ENCODE measurements at places on chromosomes 6 and 20.

- no peak for DNase-seq
Observed at GRCh38 chr20:37392441-37393195, 46.7 kb downstream of the SRC start.

DNA sequence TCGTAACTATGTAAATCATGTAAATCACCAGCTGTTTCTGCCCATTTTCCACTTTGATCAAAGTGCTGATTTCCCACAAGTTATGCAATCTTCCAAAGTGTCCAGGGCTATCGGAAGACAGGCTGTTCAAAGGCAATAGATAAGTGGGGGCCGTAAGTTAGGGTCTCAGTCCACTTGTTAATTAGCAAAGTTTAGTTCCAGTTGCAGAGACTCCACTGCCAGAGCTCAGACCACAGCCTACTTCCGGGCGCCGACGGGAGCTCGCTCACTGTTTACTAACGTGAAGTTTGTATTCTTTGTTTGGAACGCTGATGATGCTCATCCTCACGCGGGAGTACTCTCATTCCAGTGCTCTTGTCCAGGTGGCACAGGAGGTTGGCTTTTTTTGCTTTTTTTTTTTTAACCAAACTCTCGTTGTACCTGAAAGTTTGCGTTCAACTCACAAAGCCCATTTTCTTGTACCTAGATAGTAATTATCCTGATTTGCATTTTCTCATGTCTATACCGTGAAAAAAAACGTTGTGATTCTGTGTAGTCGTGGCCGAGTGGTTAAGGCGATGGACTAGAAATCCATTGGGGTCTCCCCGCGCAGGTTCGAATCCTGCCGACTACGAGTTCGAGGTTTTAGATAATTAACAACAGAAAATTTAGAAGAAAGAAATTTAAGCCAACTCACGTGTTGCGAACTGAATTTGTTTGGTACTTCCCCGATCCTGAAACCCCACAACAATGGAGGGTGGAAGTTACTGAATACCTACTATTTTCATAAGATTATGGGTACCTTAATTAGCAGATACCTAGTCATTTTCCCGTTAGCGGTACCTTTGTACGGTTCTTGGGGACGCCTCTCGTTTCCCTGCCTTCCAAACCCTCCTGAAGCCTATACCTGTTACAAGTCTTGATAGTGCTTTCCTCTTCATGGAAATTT lies 29.9 kb upstream of the ZNF184 start:
- DNase-seq: peak; percentile 69

- DNase-seq: no peak
Observed at GRCh38 chr6:108078191-108078590, 3.6 kb upstream of the OSTM1 start.

GRCh38 chr6:158086504-158087223 lies 81.4 kb downstream of the SERAC1 start:
- DNase-seq: no peak

DNA sequence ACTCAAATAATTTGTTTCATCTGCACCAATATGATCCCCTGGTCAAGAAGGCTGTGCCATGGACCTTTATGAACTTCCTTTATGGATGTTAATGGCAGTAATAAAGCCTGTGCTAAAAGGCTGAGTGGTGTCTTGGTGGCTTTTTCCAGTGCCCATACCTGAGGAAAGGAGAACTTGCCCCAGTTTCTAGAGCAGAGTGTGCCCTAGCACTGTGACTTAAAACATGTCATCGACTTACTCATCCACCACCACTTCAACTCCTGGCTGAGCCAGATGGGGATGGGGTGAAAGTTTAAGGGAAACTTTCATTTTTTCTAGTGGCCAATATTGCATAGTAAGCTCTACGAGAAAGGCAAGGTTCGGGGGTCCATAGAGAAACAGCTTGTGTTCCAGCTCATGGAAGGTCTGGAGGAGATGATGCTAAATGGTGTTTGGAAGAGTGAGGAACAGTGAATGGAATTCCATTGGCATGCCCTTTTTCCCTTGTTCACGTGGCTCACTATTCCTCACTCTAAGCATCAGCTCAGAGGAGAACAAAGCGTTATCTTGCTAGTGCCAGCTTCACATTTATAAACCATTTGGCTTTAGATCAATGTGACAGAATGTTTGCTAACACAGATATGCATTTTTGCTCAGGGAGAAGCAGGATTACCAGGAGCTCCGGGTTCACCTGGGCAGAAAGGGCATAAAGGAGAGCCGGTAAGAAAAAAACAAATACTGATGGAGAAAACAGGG lies 71.2 kb downstream of the COL19A1 start:
- DNase-seq: no peak

DNA sequence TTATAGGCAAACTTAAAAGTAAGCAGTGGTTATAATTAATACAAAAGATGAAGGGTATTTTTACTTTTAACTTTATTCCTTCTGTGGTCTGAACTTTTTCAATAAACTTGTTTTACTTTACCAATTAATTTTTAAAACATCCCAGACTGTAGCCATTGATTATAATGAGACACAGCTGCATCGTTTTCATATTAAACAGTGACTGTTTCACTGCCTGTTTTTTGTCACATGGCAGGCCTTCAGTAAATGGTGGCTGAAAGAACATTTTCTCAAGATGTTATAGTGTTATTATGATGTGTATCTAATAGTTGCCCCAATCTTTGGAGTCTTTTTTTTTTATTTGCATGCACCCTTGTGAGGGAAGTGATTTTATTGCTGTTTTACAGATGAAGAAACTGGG lies 95.1 kb downstream of the PLCB4 start:
- no peak for DNase-seq

- DNase-seq: no peak
Observed at GRCh38 chr20:57480444-57481160, 44.3 kb downstream of the CTCFL start.

DNA sequence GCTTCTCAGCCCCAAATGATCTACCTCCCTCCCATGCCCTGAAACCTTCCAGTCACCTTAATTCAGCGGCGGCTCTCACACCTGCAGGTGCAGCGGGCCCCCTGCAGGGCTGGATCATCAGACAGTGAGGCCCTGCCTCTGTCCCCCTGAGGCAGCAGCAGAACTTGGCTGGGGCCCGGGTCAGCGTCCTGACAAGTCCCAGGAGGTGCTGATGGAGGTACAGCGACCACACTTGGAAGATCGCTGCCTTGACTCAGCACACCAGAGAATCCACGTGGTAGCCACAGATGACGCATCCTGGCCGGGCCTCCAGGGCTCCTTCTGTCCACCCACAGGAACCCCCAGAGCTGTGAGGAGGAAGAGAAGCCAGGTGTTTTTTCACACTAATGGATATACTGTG lies 116.4 kb upstream of the THBS2 start:
- DNase-seq: no peak

DNA sequence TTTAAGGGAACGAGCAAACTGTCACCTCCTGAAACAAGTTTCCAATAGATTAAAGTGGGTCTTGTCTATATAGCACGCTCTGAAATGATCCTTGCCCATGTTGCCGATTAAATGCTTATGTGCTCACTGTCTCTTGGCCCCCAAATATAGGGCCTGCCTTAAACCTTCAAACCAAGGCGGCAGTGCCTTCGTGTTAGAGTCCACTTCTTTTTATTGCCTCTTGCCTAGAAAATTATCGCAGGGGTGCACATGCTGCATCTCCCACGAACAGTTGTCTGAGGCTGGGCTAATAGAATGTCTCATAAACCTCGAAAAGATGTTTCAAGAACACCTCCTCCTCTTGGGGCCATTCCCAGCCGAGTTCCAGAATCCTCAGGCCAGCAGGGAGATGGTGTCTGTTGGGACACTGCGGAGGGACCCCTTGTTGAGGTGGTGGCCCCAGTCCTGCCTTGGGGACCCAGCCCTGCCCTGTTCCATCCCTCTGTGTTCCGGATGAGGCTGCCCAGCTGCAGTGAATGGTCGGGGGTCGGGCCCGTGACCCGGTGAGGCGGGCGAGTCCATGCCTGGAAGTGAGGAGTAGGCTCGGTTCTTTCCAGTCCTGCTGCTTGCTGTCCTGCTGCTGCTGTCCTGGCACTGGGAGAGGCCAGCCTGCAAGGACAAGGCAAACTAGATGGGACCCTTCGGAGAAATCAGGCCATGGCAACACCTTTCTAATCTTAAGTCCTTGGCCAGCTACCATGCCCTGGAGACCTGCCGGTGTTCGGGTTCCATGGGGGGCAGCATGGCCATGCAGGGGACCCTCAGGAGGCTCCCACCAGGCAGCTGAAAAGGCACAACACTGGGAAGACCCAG lies 34.7 kb upstream of the SLCO4A1 start:
- no peak for DNase-seq

DNA sequence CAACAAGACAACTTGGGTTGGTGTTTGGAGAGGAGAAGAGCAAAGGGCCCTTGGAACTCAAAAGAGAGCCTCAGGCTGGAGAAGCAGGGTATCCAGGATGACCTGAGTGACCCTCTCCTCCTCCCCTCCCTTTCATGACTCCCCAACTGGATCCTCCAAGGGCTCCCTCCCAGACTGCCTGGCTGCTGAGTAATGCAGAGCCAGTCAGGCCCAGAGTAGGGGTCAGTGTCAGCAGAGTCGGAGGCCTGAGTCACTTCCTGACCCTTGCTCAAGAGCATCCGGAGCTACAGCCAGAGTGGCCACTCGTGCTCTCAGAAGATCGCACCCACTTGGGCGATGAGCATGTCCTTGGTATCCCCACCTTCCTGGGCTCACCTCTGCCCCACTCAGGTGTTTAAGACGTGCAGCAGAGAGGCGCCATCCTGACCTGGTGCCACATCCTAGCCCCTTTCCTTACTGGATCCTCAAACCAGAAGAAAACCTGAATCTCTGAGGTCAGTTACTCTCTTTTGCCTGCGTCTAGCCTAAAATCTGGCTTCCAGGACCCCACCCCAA lies 2.8 kb upstream of the MAPK13 start:
- no peak for DNase-seq

Measured in stimulated activated CD4-positive, alpha-beta T cell treated with anti-CD3 and anti-CD28 coated beads, TNF-alpha, amount 100 ng/mL, for 48 hours (primary cell).